A172 (cell line): ENCODE measurements at places on chromosomes 12 and 14. TPM values are rescaled to one million over a fixed set of nuclear protein-coding genes. Genes with fewer than 3 reads are reported as not detected.

The FAM181A gene
- not detected in 2 replicates for total RNA-seq

The PLEKHH1 gene
- 1.3 and 5.0 TPM in 2 replicates for total RNA-seq

The GPD1 gene
- 0.29 and 3.8 TPM in 2 replicates for total RNA-seq

- DNase-seq = no peak
These were observed 1162.4 kb downstream of the SLC16A7 start for GRCh38 chr12:60758224-60758623.
